ENCODE measurements at places on chromosomes 5 and 9.

GRCh38 chr5:122661496-122662180 lies 113.2 kb upstream of the SNX2 start:
- no peak for DNase-seq

DNA sequence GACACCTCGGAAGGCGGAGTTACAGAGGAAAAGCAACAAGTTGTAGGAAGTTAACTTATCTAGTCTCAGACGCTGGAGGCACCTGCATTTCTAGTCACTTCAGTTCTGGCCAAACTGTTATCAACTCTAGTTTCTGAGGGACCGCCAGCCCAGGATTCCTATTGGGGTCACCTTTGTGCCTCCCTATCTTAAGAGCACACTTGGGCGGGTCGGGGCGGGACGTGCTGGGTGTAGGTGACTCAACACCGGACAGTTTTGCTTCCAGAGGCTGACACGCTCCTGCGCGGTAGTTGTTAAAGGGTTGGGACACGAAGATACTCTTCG lies 679 bp upstream of the KDM4C start:
- DNase-seq: no peak

- peak; percentile 48 for DNase-seq
Measured at GRCh38 chr5:89064054-89064453, 181.1 kb upstream of the MEF2C start.

DNA sequence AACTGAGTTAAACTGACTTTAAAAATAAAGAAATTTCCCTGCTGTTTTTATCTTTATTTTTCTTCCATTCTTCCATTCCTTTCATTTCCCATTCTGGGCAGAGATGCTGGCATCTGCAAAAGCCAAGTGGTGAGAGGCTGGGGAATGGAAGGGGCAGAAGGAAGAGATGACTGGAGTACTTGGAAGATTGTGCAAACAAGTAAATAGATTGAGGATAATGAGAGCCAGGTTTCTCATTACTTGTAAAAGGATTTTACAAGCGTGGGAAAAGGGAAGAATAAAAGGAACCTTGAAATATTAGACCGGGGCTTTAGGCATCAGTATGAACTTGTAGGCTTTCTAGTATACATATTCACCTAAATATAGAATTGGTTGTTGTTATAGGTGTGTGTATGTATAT lies 341.2 kb downstream of the CAAP1 start:
- DNase-seq: no peak
